COR-L47 (cell line): ENCODE measurements at places on chromosomes 5 and 9.

- no peak for DNase-seq
These were observed 494 bp upstream of the STK32A start for GRCh38 chr5:147234239-147234824.

GRCh38 chr9:88537761-88538091 is 2.7 kb downstream of the NXNL2 start:
- peak; percentile 24 for DNase-seq

GRCh38 chr9:111925784-111926183 is 29.2 kb downstream of the UGCG start:
- no peak for DNase-seq

GRCh38 chr5:25414742-25415141 is 770.0 kb upstream of the CDH10 start:
- DNase-seq: no peak

DNA sequence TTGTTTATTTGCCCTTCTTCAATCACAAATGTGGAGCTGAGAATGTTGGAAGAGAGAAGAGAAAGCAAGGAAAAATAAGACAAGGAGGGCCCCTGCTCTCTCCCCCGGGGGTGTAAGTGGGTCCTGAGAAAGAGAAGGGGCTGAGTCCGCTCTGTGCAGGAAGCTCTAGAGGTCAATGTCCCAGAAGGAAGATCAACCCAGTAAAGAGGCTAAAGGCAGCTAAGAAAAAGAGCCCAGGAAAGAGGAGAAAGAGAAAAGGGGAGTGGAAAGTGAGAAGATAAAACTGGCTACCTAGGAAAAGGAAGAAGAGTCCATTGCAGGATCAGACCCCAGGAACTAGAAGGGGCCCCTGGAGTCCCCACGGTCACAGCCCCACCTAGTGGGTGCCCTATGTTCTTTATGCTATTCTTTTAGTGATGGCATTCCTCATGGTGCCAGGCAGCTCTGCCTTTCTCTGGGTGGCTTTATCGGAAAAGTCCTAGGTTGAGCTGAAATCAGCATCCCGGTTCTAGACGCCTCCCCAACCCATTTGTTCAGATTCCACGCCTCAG is 583.4 kb downstream of the ACTL7B start:
- DNase-seq: peak; percentile 89

GRCh38 chr5:111966290-111966689 is 209.3 kb upstream of the NREP start:
- no peak for DNase-seq

GRCh38 chr9:106575823-106576222 is 287.1 kb upstream of the ZNF462 start:
- no peak for DNase-seq

GRCh38 chr9:2576631-2577030 is 45.0 kb upstream of the VLDLR start:
- peak; percentile 64 for DNase-seq

DNA sequence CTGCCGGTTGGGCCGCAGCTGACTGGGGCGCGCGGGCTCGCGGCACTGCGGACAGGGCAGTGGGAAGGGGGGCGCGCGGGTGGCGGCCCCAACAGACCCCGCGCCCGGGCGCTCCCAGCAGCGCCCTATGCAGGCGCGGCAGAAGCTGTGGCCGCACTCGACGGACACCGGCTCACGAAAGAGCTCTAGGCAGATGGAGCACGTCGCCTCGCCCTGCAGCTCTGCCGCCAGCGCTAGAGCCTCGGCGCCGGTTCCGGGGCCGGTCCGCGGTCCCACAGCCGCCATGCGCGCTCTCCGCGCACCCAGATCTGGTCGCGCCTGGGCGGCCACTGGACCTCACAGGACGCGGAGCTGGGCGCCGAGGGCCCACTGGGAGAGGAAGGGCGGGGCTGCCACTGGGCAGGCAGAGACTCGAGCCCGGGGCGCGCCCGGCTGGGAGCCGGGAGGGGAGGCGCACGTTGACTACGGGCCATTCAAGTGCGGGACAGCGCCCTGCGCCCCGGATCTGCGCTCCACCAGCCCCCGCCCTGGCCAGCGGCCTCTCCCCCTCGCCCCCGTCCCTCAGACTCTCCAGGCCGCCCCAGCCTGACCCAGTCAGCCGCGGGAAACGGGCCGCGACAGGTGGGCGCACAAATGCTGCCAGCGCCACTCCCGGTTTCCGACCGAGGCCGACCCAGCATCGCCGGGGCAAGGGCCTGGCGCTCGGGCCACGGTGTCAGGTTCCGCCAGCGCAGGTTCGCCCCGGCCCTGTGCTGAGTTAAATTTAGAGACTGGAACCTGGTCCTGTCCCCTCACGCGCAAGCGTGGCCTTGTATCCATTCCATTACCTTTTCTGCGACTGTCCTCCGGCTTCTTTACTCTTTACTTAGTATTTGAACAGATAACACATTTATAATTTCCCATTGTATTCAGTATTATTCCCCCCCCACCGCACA is at the start of gene TRIM7:
TRIM7 (minus strand) TSS at position 371 of the 935 bp plus-strand sequence; CDS start at position 285, 86 bp downstream.
- DNase-seq: no peak

DNA sequence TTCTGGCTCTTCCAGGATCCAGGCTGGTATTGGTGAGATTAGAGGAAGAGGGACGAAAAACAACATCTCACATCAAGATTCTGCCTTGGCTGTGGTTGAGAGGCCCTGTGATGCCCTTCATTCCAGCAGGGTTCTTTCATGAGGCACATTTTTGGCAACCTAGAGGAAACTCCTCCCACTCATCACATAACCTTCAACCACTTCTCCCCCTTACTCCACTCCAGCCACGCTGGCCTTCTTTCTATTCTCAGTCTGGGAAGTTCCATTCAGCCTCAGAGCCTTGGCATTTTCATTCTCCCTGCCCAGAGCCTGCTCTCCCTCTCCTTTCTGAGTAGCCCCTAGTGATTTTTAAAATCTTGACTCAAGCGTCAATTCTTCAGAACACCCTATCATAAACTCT is 337.5 kb downstream of the ZSWIM6 start:
- no peak for DNase-seq

GRCh38 chr5:1471997-1472963 is 27.0 kb upstream of the SLC6A3 start:
- no peak for DNase-seq

GRCh38 chr9:90061187-90061586 is 456.4 kb downstream of the GADD45G start:
- DNase-seq: no peak

DNA sequence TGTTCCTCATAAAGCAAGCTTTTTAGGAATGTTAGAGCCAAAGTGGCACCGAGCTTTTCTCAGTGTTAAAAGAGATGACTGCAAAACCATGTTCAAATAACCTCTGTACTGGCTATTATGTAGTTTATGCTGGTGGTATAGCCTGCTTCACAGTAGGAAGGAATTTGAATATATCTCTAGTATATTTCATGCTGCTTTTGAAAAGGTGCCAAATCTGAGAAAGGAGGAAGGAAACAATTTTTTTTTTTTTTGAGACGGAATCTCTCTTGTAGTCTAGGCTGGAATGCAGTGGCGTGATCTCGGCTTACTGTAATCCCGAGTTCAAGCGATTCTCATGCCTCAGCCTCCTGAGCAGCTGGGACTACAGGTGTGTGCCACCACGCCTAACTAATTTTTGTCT is 13.5 kb downstream of the CREBRF start:
- no peak for DNase-seq

DNA sequence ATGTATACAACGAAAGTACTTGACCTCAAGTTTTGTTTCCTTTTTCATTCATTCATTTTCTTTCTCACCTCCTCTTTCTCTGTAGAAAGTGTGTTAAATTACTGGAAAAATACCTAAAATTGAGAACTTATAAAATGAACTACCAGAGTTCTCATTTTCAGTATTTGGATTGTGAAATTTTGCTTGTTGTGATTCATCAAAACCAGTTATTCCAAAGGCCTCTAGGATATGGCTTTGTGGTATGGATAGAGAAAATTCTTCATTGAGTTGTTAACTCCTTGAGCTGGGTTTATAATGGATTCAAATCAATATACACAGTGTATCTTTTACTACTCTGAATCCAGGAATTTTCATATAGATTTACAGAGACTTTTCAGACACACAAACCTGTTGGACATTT is 287.6 kb downstream of the KDM4C start:
- DNase-seq: no peak

- peak; percentile 20 for DNase-seq
These were observed 1.2 kb downstream of the ROR2 start for GRCh38 chr9:91948597-91949391.

DNA sequence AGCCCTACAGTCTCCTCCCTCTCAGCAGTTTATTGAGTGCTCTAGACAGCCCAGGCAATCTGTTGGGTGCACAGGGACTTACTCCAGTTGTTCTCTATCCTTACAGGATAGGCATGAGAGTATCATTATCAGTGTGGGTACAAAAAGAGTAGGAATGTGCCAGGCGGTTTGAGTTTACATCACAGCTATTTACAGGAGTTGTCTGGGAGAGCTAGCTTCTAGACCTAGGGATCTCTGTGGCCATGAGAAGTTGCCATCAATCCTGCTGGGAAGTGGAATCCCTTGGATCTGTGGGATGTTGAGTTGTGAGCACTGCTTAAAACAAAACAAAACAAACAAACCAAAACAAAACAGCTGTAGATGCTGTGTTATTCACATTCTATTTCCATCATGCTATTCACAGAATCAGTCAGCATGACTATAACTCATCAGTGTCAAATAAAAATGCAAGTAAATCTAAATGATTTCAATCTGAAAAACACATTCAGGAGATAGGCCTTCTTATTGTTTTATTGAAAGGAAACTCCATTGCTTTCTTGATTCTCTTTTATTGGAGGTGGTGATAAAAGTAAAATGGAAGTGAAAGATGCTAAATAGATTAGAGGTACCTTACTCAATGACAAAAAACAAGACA is 552.4 kb upstream of the ZNF608 start:
- DNase-seq: no peak

DNA sequence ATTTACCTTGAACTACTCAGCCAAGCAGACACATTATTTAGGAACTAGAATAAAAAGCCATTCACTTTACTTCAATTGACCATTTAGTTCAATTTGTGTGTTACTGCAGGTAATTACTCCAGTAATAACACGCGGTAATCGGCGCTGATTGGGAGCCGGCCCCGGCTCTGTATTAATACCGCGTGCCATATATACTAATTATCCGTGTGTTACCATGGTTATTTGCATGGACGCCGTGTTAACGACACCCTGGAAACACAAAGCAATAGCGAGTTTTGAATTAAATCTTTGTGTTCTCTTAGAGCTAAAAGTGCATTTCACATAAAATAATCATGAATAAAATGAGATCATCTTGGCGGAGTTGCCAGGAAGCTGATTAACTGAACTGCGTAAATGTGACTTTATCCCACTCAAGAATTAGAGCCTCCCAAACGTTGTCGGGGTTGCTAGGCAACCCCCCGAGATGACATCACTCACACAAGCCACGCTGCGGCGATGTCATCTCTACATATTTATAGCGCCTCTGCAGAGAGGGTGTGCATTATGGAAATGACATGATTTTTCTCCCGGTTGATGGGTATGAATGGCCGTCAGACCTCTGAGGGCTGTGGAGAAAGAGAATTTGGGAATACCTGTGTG is 41.4 kb upstream of the RNU6ATAC start:
- peak; percentile 59 for DNase-seq

DNA sequence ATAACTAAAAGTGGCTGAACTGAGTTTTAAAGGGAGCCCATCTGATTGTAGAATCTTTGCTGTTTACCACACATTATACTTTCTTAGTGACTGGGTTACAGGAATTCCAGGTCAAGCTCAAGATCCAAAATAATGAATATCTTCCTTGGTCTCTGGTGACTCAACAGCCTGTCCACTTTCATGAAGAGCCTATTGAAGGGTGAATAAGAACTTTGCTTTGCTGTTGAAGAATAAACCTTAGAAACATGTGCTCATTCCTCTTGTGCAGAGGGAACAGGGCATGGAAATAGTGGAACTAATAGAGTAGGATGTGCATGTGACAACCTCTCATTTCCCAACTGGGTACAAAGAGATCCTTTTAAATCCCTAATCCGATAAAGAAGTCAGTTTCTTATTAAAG is 21.4 kb downstream of the ALDH1A1 start:
- no peak for DNase-seq

- no peak for DNase-seq
These were observed 15.1 kb downstream of the GRHPR start for GRCh38 chr9:37437621-37438020.

DNA sequence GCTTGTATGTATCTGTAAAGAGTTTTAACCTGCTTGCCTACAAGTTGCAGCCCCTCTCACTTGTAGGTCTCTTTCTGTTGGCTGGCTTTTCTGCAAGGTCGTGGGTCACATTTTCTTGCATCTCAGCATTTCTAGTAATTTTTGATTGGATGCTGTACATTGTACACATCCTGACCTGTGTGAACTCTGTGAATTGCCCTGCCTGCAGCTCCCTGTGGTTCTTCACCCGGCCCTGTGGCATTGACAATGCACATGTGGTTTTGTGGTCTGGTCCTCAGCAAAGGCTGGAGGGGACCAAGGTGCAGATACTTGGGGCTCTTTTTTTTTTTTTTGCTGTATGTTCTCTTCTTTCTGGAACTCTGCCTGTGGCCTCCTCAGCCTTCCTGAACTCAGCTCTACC is 53.6 kb downstream of the WNK2 start:
- no peak for DNase-seq

DNA sequence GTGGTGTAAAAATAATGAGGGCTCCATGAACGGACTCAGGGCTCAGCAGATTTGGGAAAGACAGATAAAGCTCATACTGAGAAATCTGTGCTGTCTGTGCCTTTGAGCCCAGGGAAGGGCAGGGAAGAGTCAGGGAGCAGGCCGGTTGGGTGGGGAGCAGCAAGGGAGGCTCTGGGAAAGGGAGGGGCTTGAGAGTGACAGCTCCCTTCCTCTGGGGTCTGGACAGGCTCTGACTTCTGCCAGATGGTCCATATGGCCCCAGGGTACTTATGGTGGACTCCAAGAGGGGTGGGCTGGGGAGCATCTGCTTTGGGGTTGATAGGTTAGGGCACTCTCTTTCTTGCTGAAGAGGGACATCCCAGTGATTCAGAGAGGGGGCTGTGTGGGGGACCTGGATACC is 2.1 kb downstream of the NPR2 start:
- DNase-seq: no peak

GRCh38 chr9:88917375-88917774 is 73.9 kb upstream of the S1PR3 start:
- DNase-seq: no peak
